ENCODE measurements at places on chromosomes 1 and 21. TPM values are rescaled to one million over a fixed set of nuclear protein-coding genes. Genes with fewer than 3 reads are reported as not detected.
A peak's percentile ranks its signal among the peaks of the same experiment; 100 is the strongest.

GRCh38 chr1:82215056-82215852, 414.5 kb downstream of the ADGRL2 start:
- no peak for DNase-seq

GRCh38 chr1:201495551-201496295, 11.2 kb downstream of the CSRP1 start:
- DNase-seq = peak; percentile 98

The TP73 gene
- not detected for total RNA-seq

DNA sequence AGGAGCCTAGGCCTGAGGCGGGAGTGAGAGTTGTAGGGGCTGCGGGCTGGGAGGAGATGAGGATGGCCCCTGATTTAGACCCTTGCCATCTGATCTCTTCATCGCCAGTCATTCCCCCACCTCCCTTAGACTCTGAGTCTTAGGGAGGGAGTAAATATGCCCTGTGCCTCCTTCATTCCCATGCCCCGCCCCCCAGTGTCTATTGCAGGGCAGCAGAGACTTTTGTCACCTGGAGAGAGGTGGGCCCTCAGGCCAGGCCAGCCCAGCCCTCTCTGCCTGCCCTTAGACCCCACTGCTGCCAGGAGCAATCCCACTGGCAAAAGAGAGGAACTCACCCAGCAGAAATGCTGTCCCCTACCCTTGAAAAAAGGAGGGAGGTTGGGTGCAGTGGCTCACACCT, 3.2 kb upstream of the MFAP2 start:
- DNase-seq = no peak

The GBP4 gene
- total RNA-seq = 14.2 TPM

The AGTRAP gene
- total RNA-seq = 41.9 TPM

- no peak for DNase-seq
Observed at GRCh38 chr1:162230517-162230916, 146.1 kb downstream of the SPATA46 start.

The SPRR2A gene
- not detected for total RNA-seq
